IPS DF 6.9 (cell line): ENCODE measurements at places on chromosomes 6 and 20.

- no peak for DNase-seq
Measured at GRCh38 chr6:141394565-141395051, 738.1 kb upstream of the GJE1 start.

DNA sequence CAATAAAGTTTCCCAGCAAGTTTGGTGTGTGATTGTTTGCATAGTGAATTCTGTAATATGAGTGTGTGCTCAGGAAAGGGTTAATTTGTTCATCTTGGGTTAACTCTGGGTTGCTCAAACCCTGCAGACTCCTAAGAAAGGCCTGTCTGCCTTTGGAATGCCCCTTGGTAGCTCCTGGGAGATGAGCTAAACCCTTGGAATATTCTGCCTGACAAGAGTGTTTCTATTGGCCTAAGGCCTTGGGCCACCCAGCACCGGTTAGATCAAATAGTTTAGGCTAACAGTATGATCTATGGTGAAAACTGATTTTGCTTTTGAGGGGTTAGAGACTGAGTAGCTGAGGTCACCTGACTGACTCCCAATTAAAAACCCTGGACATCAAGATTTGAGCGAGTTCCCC lies 248.3 kb downstream of the GRM1 start:
- no peak for DNase-seq

DNA sequence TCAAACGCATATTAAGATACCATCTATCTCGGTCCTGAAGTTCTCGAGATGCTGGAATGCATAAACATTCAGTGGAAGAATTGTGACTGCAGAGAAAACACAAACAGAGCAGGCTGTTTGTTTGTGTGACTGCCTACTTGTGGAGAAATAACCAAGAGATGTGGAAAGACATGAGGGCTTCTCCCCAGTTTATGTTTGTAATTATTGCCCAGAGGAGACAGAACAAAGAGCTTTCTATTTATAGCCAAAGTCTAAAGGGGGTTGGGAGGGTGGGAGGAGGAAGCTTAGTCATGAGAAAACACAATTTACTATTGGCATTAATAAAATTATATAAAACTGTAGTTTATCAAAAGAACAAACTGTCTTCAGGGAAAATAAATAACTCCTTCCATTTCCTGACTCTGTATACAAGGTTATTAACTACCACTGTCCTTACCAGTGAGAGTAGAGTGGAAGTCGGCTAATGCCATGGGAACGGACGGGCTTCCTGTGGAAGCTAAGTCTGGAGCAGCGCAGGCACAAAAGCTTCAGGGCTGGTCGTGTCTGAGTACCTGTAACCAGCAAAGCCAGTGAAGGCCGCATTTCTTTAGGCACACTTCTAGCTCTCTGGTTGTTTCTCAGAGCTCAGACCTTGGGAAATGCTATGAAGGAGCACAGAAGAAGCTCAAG lies 200.2 kb upstream of the SUPT3H start:
- DNase-seq, result no peak

DNA sequence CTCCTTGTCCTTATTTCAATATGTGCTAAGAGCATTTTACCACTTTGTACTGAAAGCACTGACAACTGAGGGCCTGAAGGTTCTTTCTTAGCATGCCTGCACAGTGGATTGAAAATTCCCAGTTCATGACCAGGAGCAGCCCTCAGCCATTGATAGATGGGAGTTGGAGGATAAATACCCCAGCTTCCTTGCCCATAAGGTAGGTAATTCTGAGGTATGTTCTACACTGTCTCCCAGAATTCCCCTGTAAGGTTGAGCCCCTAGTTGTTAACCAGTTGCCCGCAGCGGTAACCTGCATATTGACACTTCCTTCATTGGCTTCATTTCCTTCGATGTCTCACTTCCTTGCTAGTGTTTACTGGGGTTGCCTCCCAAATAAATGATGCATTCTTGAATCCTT lies 162.0 kb downstream of the CDC5L start:
- DNase-seq, result no peak

GRCh38 chr6:64792534-64792933 lies 914.5 kb downstream of the EYS start:
- no peak for DNase-seq

DNA sequence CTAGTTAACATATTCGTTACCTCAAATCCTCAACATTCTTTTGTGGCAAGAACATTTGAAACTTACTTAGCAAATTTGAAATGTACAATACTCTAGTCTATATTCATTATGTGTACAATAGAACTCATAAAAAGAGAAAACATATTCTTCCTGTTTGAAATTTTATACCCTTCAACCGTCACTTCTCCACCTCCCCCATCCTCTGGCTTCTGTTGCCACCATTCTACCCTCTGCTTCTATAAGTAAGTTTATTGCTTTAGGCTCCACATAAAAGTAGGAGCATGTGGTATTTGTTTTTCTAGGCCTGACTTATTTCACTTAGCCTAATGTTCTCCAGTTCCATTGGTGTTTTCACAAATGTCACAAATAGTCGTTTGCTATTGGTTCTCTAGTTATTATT lies 205.3 kb downstream of the TENT5A start:
- no peak for DNase-seq

DNA sequence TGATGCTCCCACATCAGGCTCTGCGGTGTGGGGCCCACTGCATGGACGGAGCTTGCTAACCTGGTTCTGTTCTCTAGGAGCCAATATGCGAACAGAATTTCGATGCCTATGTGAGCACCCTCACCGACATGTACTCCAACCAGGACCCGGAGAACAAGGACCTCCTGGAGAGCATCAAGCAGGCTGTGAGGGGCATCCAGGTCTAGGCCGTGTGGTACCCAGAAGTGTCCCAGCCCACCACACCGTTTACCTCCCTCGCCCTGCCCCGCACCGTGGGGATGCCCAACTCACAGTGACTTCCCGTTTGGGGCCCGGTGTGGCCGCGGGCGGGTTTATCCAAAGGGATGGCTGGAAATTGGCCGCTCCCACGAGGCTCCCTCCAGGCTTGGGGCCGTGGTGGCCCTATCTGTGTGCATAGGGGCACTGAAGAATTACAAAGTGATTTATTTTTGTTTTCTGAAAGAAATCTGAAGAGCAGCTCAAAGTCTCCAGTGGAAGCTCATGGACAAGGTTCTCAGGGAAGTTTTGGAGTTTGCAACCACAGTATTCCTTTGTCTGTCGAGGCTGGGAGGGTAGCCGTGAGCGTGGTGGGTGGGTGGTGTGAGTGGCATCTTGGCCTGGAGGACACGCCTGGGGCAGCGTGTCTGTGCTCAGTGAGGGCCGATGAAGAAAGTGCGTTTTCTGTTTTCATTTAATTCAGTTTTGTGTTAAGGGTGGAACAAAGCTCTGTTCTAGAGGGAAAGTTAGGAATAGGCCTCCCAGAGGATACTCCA lies 15.1 kb upstream of the PCMTD2 start:
- DNase-seq, result no peak

GRCh38 chr6:39223555-39223954 lies 5.7 kb downstream of the KCNK5 start:
- no peak for DNase-seq

DNA sequence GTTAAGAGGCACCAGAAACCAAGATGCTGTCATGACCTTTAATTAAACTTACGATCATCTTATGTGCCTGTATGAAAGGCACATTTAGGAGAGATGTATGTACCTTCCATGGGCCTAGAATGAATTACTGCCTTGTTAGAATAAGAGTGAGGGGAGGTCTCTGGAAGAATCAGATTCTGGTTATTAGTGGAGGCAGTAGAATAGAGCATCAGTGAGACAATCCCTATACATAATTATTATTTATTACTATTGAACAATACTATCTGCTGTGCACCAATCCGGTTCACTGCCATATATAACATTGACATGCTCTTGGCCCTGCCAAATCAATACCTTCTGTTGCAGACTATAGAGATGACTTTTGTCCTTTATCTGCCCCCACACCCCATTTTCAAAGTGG lies 776.5 kb downstream of the DHX35 start:
- no peak for DNase-seq

DNA sequence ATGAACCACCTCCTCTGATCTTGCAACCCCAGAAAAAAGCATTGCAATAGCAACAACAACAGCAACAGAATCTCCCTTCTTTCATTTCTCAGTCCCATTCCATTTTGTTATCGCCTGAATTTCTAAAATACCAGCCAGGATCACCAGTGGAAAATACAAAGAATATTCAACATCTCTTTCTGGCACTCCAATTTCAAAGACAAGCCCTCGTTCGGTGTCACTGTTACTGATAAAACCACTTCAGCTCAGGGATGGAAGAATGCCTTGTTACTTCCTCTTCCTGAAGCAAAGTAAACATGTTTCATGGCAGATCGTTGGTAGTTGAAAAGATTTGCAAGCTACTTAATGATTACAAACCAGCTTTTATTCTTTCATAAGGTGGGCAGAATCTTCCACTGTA lies 94.0 kb upstream of the SPTLC3 start:
- DNase-seq, result no peak

- DNase-seq, result no peak
Measured at GRCh38 chr6:89987140-89987539, 92.9 kb downstream of the GJA10 start.

GRCh38 chr6:26170181-26170580 lies 83.0 kb downstream of the HFE start:
- DNase-seq, result no peak

DNA sequence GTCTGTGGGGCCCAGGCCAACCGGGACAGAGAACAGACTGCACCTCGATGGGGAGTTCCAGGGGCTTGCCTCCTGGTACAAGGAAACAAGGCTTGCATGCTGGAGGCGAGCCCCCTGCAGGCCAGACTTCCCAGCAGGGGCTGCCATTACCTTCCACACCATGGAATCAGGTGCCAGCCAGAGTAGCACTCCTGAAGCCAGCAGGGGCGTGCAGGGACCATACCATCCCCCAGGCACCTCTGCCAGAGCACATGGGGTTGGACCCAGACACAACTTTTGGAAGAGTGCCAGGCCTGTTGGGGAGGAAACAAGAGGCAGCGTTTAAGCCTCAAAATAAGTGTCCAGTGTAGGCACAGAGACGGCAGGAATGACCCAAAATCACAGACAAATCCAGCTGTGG lies 6.5 kb downstream of the DDO start:
- DNase-seq, result no peak

DNA sequence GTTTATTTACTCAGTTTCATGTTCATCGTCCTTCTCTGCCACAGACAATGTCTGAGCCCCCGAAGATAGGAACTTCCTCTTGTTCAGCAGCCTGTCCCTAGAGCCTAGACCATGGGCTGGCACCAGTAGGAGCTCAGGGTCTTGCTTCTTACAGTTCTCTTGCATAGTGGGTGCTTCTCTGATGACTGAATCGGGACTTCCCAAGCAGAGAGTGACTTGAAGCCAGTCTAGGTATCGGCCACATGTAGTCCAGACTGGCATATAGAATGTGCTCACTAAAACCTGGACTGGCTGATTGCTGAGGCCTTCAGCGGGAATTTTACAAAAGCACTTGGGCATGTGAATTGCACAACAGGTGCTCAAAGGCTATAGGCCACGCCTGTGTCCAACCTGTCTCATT lies 52.0 kb downstream of the PRDM1 start:
- DNase-seq, result no peak

DNA sequence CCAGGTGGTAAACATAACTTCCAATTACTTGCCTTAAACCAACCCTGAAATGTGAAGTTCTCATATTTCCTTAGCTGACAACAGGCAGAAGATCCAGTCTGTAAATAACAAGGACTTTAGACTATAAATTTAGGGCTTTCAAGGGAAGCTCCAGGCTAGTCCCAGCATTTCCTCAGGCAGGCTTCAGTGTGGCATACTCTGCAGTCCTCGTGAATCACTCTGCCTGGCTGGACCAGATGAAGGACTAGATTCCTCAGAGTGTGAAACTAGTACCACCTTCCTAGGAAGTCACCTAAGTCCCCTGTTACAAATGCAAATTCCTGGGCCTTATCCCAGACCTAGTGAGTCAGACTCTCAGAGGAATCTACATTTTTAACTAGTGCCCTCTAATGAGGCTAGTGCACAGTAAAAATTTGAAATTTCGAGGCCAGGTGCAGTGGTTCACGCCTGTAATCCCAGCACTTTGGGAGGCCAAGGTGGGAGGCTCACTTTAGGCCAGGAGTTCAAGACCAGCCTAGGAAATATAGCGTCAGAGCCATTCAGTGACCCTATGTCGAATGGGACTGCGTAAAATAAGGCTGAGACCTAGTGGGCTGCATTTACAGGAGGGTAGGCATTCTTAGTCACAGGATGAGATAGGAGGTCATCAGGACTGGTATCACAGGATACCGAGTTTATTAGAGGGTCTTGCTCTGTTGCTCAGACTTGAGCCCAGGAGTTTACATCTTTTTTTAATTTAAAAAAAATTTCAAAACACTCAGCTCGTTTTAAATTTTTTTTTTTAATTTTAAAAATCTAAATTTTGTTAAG lies 279.6 kb upstream of the JARID2 start:
- DNase-seq, result peak; percentile 31

GRCh38 chr6:152529369-152529768 lies 107.8 kb downstream of the SYNE1 start:
- no peak for DNase-seq

- no peak for DNase-seq
Measured at GRCh38 chr6:153074761-153075160, 56.3 kb downstream of the RGS17 start.

DNA sequence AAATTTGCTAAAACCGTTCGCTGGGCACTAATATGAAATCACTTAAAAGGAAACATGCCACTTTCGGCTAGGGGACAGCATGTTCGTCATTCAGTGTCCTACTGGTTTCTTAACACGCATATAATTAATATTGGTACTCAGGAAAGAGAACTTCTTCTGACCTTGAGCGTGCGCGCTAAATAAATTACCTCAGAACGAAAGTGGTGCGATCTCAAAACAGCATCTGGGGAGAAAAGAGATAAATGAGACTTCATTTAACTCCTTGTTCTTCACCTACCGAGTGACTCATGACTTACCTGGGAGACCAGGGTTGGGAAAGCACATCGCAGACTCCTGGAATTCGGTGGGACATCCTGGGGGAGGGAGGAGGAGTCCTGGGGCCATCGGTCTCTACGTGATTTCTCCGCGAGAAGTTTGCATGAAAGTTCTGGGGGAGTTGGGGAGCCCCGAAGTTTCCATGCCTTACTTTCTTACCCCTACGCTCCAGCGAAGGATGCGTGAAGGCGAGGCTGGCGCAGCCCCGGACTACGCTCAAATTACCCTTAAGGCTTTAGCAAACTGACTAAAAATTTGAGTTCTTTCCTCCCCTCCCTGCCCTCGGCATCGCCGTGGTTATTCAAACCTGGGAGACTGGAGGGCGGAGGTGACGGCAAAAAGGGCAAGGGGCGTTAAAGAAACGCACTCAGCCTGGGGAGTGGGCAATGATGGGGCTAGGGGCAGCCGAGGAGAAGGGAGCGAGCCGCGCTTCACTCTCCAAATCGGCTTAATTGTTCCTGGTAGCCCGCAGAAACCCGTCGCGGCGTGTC lies 1.1 kb upstream of the BEND6 start:
- DNase-seq, result no peak

DNA sequence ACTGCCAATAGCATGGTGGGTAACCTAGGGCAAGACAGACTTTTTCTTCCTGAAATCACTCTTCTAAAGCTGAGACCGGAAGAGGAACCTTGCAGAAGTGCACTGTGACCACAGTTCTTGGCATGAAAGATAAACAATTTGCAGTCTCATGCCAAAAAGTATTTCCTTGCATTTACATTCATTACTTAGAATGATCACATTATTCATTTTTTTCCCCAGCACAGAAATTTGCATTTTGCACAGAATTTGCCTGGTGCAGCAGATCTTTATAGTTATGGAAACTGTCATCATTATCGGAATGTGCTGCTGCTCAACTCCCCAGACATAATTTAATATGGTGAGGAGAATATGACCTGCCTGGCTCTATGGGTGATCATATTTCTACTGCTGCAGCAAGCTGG lies 42.2 kb upstream of the EDN3 start:
- DNase-seq, result no peak

GRCh38 chr20:35277127-35277526 lies 795 bp downstream of the MMP24OS start:
- no peak for DNase-seq
